Left lung (tissue), 14 donors: ENCODE measurements at places on chromosomes 4 and X.

DNA sequence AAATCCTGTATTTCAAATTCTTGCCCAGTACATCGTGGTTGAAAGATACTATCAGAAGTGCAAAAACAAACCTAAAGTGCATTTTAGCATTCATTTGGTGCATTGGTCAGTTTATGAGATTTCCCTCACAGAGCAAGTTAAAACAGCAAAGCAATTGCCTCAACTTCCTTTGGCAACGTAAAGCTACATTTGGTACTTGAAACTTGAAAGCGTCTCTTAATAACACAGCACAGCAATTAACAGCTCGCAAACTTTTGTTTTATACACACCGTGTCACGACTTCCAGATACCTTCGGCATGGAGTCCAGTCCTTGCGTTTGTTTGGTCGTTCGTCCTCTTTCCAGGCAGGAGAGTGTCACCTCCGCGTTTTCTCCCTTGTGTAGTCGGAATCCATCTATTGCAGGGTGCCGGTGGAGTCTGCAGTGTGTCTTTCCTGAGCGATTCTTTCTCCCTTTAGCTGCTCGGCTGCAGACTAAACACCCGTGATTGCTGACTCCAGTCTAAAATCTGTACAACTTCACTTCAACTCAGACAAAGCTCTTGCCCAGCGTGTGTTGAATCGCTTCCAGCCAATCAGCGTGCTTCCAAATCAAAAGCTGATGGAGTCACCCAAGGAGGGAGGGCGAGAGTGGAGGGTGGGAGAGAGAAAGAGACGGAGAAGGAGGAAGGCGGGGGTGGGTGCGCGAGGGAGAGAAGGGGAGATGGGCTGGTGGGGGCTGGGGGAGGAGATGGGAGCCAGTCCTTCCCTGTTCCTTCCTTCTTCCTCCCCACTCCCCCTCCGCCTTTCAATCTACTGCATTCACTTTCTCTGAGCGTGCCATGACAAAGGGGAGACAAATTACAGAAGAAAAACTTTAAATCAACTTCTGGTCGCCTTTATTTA is at the start of gene PCDH18:
Gene PCDH18, minus strand, starts transcription at position 509 of the 883 bp plus-strand sequence. Its CDS starts 406 bp downstream, at position 103.
- peak; percentile 95 for DNase-seq

DNA sequence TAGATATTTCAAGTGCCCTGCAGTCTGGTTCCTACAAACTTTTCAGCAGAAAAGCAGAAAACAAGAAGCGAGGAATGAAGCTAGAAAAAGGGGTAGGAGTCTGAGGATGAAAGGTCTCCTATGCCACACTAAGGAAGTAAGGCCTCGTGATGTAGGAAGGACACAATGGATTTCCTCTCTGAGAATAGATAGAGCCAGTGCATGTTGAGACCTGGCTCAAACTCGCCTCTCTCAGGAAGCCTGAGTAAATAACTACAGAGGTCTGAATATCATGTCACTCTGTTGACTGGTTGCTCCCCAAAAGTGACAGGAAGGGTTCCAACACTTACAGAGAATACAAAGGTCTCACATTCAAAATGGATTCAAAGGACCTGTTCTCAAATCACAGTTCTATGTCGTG is 93.3 kb downstream of the GRIA3 start:
- DNase-seq: no peak

DNA sequence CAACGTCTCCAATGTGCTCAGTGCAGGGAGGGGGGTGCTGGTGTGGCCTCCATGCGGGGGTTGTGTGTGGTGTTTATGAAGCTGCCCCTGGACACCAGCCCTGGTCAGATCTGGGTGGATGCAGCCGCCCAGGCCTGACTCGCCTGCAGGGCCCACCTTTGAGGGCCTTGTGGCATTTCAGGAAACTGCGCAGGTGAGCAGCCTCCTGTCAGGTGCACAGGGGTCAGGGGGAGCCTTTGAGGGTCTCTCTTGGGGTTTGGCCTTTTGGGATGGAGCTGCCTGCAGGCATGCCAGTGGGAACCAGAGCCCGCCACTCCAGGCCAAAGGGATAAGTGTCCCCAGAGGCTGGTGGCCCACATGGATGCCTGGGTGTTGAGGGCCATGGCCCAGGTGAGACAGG is 45.4 kb downstream of the ADRA2C start:
- DNase-seq: no peak

DNA sequence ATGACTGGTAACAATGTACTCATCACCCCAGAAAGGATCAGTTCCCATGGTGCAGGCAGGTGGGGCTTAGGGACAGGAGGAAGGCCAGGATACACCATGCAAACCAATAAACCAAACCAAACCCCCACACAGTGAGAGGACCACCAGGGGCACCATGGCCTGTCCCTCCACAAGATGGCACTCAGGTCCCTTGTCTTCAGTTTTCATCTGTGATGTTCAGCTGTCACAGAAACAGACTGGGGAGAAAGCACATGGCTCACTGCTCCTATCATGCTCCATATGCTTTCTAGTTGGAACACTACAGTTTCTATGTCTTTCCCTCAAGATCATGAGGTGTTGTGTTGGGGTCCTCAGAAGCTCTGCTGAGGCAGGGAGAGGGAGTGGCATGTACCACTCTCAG is 10.1 kb downstream of the HS3ST1 start:
- no peak for DNase-seq

GRCh38 chrX:47621851-47622250 is 2.2 kb upstream of the SYN1 start:
- no peak for DNase-seq

GRCh38 chrX:9569876-9570301 is 105.0 kb downstream of the TBL1X start:
- DNase-seq: no peak

- DNase-seq: no peak
These were observed 2.4 kb upstream of the RAB40AL start for GRCh38 chrX:102934624-102935023.

DNA sequence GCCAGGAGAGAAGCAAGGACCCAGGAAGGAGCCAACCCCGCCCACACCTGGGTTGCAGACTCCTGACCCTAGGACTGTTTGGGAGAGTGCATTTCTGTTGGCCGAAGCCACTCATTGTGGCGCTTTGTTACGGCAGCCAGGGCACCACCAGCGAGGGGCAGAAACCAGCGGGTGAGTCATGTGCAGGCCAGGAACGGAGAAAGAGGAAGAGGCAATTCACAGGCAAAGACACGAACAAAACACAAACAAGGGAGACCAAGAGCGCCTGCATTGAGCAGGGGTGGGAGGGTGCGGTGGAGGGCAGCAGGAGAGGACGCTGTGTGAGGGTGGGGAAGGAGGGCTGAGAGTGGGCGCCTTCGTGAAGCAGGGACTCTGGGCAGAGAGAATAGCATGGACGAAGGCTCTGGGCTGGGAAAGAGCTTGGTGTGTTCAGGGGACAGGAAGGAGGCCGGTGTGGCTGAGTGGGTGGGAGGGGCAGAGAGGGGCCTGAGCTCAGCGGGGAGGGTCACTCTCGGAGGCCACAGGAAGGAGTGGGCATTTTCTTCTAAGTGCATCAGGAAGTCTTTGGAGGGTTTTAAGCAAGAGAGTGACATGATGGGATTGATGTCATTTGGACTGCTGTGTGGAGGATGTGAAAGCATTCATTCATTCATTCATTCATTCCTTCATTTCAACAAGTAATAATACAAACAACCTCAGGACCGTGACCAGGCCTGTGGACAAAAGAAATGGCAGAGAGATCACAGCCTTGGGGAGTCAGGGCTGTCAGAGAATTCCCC is 12.2 kb upstream of the WFS1 start:
- no peak for DNase-seq

GRCh38 chrX:32749070-32749469 is 462.3 kb downstream of the DMD start:
- no peak for DNase-seq

- DNase-seq: no peak
These were observed 48.2 kb downstream of the CLDN34 start for GRCh38 chrX:10015355-10015722.

DNA sequence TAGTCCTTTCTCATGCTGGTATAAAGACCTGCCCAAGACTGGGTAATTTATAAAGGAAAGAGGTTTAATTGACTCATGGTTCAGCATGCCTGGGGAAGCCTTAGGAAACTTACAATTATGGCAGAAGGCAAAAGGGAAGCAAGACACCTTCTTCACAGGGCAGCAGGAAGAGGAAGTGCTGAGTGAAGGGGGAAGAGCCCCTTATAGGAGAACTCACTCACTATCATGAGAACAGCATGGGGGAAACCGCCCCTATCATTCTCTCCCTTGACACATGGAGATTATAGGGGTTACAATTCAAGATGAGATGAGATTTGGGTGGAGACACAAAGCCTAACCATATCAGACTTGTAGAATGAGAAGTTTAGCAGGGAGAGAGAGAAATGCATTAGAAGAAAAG is 373.3 kb upstream of the DIAPH2 start:
- DNase-seq: no peak

- DNase-seq: no peak
These were observed 3.3 kb downstream of the PDLIM5 start for GRCh38 chr4:94455081-94455480.

DNA sequence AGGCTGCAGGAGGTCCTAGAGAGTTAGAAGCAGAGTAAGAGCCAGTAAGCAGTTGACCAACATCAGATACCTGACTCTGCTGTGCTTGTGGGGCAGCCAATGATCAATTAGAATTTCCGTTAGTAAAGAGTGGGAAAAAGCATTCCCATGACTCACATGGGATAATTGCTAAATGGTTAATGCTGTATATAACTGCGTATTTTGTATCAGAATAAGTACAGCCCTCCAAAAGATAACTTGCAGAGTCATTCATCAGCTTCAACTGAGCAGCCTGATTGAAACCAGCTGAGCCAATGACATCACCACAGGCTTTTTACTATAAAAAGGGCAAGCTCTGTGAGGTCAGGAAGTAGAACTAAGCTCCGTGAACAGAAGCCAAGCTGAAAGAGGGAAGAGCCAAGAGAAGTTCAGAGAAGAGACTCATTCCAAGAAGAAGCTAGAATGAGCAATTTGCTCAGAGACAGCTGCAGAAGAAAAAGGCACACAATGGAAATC is 67.9 kb downstream of the PPP3CA start:
- DNase-seq: peak; percentile 41

- no peak for DNase-seq
These were observed 36.4 kb downstream of the TMEM154 start for GRCh38 chr4:152643153-152644035.

- no peak for DNase-seq
These were observed 68.6 kb downstream of the BMP15 start for GRCh38 chrX:50978920-50979682.

DNA sequence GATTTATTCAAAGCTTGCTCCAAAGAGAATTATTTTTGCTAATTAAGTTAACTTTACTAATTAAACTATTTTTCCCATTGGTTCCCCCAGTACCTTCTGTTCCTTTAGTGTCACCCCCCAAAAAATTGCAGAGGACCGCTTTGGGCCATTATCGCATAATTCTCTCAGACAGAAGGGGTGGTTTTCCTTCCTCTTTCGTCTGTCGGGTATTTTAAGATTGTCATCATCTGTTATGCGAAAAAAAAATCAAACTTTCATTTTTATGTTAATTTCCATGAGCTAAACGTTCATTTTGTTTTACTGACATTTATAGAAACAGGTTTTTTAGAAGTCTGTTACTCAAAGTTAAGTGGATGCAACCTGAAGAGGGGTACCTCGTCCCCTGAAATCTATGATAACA is 76.2 kb upstream of the DDX3X start:
- DNase-seq: no peak

DNA sequence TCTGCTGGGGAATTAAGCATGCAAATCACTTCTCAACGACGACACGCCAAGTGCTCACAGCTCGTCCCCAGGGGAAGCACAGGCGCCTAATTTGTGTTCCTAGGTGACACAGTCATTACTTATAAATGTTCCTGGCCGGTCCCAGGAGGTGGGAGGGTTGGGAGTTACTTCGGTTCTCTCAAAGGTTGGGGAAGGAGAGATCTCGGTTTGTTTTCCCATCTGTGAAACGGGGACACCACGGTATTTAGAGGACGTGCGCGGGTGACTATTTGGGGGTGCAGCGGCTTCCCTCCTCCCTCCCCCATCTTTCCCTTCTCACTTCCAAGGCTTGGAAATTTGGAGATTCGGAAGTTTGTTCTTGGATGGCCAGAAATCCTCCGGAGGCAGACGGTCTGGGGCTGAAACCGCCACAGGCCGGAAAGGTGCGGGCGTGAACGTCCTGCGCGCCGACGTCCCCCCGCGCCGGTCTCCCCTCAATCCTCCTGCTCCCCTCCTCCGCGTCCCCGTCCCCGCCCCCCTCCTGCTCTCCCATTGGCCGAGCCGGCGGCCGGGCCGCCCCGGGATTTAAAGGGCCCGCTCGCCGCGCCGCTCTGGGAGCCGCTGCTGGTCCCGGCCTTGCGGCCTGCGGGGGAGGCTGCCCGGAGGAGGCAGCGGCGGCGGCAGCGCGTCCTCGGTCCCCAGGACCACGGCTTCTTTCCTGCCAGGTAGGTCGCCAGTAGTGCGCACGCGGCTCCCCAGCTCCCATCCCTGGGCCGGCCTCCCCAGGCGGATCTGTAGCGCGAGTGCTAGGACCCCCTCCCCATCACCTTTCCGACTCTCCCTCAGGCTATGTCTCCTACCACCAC is at the start of gene PORCN:
Gene PORCN, plus strand, starts transcription at position 593 of the 845 bp plus-strand sequence. CDS start 829 bp downstream, outside the sequence.
- peak; percentile 74 for DNase-seq

DNA sequence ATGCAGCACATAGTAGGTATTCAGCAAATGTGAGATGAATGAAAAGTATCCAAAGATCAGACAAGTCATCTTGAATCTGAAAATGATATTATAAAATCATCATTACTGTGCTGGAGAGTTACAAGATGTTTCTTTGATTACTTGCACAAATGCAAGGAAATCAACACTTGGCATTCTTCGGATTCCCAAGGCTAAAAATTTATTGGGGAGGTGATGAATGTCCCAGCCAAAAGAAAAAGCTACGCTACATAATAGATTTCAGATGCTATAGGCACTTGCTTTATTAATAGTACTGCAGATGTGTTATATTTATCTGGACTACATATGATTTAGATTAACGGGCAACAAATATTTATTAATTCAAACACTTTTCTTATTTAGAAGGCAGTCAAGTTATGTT is 286.7 kb upstream of the TENM3 start:
- DNase-seq: no peak

- no peak for DNase-seq
These were observed 50.6 kb upstream of the TENM3 start for GRCh38 chr4:182192511-182193181.

GRCh38 chr4:75040703-75041102 is 107.8 kb downstream of the PARM1 start:
- no peak for DNase-seq

DNA sequence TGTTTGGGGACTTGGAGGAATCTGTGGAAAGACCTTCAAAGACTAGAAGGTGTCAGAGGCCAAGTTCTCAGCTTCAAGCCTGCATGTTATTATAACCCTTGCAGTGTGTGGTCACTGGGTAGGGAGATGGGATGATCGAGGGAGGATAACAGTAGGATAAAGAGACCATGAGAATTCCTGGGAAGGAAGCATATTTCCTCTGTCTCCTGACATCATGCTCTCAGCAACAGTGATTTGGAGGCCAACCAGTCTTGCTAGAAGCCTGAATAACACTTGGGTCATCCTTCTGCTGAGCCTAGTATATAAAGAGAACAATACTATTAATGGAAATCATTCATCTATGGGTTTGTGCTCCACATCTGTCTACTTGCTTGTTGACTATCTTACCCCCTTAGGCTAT is 40.9 kb upstream of the ANXA3 start:
- DNase-seq: no peak

DNA sequence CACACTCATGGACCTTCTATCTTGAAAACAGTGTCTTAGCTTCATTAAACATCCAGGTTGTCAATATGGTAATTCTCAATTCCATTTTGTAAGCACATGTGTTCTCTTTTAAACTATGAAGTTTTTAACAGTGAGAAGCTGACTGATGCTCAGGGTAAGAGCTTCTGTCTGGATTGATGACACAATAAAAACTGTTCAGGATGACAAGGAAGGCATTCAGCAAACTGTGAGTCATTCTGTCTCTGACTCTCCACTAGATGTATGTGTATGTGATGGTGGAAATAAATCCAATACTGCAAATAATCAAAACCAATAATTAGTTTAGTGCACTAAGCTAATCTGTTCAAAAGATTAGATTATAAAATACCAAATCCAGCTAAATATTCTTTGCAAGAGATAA is 115.3 kb upstream of the ARX start:
- no peak for DNase-seq
